ENCODE measurements at places on chromosomes 4 and X.

- no peak for DNase-seq
These were observed 15.3 kb downstream of the CCNG2 start for GRCh38 chr4:77172336-77172735.

DNA sequence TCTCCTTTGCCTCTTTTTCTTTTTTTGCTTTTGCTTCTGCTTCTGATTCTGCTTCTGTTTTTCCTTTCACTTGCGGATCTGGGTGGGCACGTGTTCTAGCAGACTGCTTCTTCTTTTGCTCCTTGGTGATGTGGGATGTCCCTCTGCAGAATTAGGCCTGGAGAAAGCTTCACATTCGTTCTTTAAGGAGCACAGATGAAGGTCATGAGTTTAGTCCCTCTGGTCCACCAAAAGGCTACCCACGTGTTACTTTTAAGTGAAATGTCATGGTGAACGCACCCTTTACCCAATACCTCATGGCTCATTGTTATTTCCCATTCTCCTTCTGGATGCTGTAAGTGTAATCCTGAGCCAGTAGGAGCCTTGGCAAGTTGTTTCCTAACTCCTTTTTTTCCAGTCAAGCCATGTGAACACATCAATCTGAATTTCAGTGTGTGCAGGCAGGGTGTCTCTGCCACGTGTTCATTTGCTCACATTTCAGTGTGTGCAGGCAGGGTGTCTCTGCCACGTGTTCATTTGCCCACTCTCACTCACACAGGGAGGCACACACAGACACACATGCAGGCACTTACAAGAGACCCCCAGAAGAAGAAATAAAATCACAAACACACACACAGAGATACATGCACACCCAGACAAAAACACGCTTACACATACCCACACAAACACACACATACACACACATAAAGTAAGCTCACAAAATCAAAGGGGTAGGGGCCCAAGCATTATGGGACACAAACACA is 36.9 kb downstream of the NBDY start:
- DNase-seq, result no peak

- DNase-seq, result no peak
These were observed 11.2 kb upstream of the AMOT start for GRCh38 chrX:112851806-112852205.

DNA sequence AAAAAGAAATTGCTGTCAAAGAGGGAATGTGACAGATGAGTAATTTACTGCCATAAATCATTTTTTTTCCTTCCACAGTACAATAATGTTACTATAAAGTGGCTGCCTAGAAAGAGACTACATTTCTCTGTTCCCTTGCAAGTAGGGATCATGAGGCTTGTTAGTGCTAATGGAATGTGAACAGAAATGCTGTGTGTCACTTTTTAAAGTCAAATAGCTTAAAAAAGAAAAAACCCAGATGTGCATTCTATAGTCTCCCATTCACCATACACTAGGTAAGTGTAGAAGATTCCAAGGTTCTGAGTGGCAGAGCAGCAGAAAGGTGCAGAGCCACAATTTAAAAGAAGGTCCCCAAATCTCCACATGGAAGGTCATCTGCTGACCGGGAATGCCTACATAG is 328.4 kb downstream of the CAMK2D start:
- no peak for DNase-seq

GRCh38 chr4:150155391-150155790 is 77.1 kb downstream of the DCLK2 start:
- no peak for DNase-seq

DNA sequence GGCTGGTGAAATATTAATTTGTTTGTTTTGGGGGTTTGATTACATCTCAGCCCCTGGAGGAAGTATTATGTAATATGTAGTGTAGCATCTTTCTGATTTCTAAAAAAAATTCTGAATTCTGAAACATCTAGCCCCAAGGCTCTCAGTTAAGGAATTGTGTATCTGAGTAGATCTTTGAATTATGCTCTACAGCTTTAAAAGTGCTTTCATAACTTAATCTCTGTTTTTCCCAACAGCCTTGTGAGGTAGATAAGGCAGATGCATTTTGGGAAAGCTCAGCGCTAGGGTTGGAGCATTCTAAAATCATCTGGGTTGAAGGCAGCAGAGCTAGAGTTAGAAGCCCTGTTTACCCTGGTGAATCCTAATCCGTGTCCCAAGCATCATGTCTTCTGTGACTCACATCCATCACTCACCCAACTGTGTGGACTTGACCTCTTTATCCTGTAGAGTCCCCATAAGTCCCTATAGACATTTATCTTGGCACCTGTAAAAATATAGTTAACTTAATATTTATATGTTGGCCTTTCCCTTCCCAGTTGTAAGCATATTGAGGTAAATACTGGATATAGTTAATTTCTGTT is 49.8 kb downstream of the FNIP2 start:
- DNase-seq, result no peak

- DNase-seq, result no peak
These were observed 125.9 kb downstream of the MFAP3L start for GRCh38 chr4:169900241-169900845.

GRCh38 chr4:182918044-182918607 is 940 bp upstream of the DCTD start:
- no peak for DNase-seq

DNA sequence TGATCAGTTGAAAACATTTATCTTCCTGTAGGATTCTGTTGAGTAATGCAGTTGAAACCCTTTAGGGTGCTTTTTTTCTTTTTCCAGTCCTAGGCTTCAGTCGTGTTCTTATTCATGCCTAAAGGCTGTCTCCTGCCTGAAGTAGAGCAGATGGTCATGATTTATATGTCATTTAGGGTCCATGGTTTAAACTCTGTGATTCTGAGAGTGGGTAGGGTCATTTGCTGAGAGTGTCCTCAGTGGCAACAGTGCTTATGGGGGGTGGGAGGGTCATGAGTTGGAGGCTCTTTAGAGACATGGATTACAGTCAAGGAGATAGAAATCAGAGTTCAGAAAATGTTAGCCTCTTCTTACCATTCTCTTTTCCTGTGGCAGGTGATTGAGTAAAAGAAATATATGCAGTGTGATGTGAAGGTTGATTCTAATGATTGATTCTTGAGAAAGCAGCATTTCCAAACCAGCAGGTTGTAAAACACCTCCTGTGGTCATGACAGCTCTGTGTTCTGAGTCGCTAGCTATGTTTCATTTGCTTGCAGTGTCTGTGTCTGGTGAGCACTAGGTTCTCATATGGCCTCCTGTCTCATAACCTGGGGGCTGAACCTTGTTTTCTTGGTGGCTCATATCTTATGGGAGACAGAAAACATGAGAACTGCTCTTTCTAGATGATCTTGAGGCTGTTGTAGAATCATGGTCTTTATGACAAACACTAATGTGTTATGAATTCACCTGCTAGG is 60.4 kb downstream of the JADE1 start:
- no peak for DNase-seq

GRCh38 chr4:6607368-6608055 is 32.5 kb downstream of the MAN2B2 start:
- DNase-seq, result no peak

DNA sequence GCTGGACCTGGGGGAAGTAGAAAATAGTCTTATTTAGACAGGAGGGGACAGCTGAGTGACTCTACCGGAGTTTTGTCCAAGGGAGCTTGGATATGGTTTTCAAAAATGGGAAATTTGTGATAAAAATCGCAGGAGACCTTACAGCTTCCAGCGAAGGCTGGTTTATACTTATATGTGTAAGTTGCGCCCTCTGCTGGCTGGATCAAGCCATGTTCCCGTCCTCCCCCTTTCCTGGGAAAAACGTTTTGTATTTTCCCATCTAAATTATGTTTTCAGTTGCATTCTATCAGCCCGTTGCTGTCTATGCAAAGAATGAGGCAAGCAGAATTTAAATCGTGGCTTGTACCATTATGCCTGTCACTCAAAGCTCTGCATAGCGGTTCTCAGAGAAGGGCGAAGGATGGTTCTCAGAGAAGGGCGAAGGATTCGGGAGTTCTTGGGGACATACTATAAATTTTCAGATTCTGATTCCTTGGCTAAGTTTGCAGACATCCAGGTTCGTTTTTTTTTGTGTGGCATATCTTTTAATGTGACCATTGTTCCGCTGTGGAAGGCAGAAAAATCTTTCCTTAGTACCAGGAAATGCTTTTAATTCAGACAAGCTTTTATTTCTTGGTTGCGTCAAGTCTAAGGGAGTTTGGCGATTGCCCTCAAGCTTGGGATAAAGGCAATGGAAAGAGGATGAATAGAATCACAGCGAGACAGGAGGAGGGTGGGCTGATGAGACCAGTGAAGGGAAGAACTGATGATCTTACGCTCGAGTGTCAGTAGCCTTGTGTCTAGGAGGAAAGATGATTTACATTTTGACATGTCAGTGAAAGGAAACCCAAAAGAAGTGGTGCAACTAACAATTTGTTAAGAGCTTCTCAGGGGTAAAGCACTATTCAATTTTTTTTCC is 128.5 kb upstream of the ARX start:
- peak; percentile 51 for DNase-seq

DNA sequence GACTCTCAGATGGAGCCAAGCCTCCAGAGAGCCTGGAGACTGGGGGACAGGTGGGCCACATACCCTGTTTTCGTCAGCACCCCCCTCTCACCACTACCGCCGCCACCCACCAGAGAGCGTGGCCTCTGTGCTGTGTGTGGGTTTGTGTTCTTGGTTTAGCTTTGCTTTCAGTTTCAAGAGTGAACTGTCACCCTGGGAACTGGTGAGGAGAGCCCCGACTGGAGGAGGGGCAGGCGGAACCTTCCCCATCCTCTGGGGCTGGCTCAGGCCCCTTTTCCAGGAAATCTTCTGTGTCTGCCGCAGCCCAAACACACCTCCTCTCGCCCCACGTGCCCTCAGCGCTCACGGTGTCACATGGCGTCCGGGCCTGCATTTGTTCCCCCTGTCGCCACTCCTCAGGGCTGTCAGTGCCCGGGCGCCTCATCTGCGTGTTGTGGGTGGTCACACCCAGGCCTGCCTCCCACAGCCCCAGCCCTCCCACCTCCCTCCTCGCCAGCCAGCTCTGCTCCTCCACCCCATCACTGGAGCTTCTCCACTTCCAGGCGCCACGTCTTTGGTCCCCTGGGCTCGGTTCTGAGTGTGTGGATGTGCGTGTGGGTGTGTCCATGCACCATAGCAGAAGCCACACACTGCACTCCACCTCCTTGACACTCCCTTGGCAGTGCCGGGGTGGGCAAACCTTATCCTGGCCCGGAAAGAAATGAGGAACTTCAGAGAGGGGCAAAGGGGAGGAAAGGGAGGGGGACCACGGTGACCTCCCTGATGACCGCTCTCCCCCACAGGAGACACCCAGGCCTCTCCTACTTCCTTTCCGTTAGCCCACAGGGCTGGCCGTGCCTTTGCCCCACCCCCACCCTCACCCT is 27.8 kb downstream of the ELF4 start:
- no peak for DNase-seq

GRCh38 chr4:140523370-140523856 is 555 bp upstream of the ELMOD2 start:
- DNase-seq, result no peak

- no peak for DNase-seq
These were observed 529.1 kb upstream of the INTU start for GRCh38 chr4:127103681-127104115.

DNA sequence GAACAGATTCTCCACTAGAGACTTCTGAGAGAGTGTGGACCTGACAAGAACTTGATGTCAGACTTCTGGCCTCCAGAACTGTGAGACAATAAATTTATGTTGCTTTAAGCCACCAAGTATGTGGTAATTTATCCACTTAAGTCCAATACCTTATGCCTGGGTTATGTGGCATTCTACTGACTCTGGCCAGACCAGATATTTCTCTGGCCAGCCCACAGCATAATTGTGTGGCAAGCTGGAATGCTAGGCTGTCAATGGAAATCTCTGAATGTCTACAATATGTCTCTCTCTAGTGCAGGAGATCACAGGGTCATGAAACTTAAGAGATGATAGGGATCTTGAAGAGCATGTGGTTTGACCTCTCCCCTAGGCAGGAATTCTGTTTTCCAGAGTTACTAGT is 251.0 kb downstream of the ZNF674 start:
- DNase-seq, result no peak

- DNase-seq, result no peak
These were observed 220.7 kb upstream of the CASK start for GRCh38 chrX:42143866-42144592.

GRCh38 chrX:43589735-43590134 is 66.4 kb upstream of the MAOA start:
- no peak for DNase-seq

- DNase-seq, result peak; percentile 34
These were observed 23.1 kb downstream of the DACH2 start for GRCh38 chrX:86171366-86171765.

GRCh38 chr4:14168919-14169318 is 541.4 kb upstream of the BOD1L1 start:
- DNase-seq, result no peak

DNA sequence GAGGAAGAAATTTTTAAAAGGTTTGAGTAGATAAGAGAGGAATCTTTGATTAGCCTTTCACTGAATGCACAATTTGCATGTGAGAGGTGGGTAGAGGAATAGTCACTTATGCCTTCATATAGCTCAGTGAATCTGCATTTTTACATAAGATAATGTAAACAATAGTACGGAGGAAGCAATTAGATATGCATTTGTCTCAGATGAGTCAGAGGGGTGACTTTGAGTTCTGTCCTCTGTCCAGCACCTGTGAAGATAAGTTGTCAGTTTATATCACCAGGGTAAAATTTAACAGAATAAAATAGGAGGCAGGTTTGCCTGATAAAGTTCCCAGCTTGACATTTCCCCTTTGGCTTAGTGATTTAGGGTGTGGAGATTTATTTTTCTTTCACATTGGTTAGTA is 841.9 kb downstream of the PCDH18 start:
- DNase-seq, result no peak

All from D341Med (cell line).